ENCODE measurements at places on chromosomes 3 and 15. TPM values are rescaled to one million over a fixed set of nuclear protein-coding genes. Genes with fewer than 3 reads are reported as not detected.
A peak's percentile ranks its signal among the peaks of the same experiment; 100 is the strongest.

The GASK1A gene
- 1.8 TPM for total RNA-seq

GRCh38 chr15:80749589-80749988 is 29.6 kb upstream of the CEMIP start:
- peaks cover 10% of the 10 kb centered on the region for H3K36me3 ChIP-seq
- no peaks in the 10 kb centered on the region for H3K27me3 ChIP-seq

The CD80 gene
- under 0.01 TPM for total RNA-seq

DNA sequence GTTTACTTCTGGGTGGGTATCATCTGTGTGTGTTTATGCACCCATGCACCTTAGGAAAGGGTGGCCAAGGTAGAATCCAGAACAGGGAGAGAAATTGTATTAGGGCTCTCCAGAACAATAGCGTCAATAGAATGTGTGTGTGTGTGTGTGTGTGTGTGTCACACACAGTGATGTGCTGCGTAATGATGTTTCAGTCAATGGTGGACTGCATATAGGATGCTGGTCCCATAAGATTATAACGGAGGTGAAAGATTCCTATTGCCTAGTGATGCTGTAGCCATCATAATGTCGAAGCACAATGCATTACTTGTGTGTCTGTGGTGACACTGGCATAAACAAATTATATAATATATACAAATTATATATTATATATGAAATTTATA is 69.3 kb upstream of the PRR23C start:
- no peaks in the 10 kb centered on the region for H3K4me1 ChIP-seq
- no peaks in the 10 kb centered on the region for H3K36me3 ChIP-seq
- H3K27ac ChIP-seq = no peak overlapping the region
- no peak overlapping the region for H3K4me3 ChIP-seq
- no peaks in the 10 kb centered on the region for H3K27me3 ChIP-seq

- H3K27ac ChIP-seq = peak overlapping the region; percentile 4
- H3K4me1 ChIP-seq = peaks cover 22% of the 10 kb centered on the region
Observed at GRCh38 chr3:159882790-159883779, 105.5 kb upstream of the IL12A start.

DNA sequence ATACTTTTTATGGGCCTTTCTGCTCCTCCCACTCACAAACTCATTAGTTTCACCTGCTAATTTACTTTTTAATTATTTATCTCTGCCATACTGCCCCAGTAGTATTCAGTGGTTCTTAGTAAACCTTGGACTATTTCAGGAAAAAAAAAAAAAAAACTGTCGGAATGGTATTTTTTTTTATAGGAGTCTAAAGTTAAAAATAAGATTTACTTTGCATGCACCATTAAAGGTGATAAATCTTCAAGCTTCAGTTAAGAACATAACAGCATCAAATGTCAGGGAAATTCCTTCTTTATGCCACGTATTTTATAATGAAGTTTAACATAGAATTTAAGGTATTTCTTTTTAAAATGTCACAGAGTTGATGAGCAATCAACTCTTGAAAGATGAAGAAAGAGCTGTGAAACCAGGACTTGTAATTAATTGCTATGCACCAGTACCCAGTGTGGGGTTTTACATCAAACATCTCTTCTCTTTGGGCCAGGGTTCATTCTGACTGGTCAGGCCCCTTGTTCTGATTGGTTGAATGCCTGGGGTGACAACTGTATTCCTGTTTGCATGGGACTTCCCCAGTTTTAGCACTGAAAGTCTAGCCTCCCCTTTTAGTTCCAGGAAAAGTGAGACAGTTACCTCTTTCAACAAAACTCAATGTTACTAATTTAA is 40.3 kb upstream of the PTPRG start:
- no peak overlapping the region for H3K27ac ChIP-seq
- no peak overlapping the region for H3K4me3 ChIP-seq
- no peak for DNase-seq
- H3K36me3 ChIP-seq = no peaks in the 10 kb centered on the region

- no peaks in the 10 kb centered on the region for H3K36me3 ChIP-seq
- no peaks in the 10 kb centered on the region for H3K27me3 ChIP-seq
- DNase-seq = no peak
Observed at GRCh38 chr3:129315998-129316247, 37.3 kb downstream of the HMCES start.

DNA sequence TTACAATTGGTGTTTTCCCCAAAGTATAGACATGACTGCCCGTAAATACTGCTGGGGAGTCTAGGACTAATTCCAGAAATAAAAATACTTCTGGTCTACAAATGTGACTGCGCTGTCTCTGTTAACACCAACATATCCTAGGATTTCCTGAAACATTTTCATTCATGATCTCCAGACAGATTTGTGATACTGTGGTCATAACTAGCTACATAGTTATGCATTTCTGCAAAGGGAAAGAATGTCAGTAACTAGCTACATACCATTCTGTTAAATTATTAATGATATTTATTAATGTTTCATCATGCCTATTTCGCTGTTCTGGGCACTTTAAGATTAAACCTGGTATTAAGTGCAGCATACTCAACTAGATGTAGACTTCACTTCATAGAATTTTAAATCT is 33.3 kb downstream of the SETD5 start:
- H3K36me3 ChIP-seq = peaks cover 27% of the 10 kb centered on the region
- no peak for DNase-seq
- no peaks in the 10 kb centered on the region for H3K27me3 ChIP-seq
- no peaks in the 10 kb centered on the region for H3K4me1 ChIP-seq
- H3K27ac ChIP-seq = no peak overlapping the region

GRCh38 chr3:117836296-117836695 is 1126.7 kb downstream of the TUSC7 start:
- no peaks in the 10 kb centered on the region for H3K4me1 ChIP-seq
- H3K4me3 ChIP-seq = no peak overlapping the region
- no peak overlapping the region for H3K27ac ChIP-seq
- no peaks in the 10 kb centered on the region for H3K27me3 ChIP-seq
- H3K36me3 ChIP-seq = no peaks in the 10 kb centered on the region

GRCh38 chr15:68300115-68300940 is 22.8 kb downstream of the FEM1B start:
- no peak overlapping the region for H3K27ac ChIP-seq
- DNase-seq = no peak

GRCh38 chr3:177451864-177452830 is 254.9 kb upstream of the TBL1XR1 start:
- peak overlapping the region; percentile 38 for H3K27ac ChIP-seq
- H3K36me3 ChIP-seq = no peaks in the 10 kb centered on the region
- no peaks in the 10 kb centered on the region for H3K27me3 ChIP-seq
- peaks cover 2% of the 10 kb centered on the region for H3K4me1 ChIP-seq
- H3K4me3 ChIP-seq = no peak overlapping the region

GRCh38 chr3:46087871-46088270 is 60.6 kb upstream of the XCR1 start:
- no peak overlapping the region for H3K27ac ChIP-seq
- H3K4me1 ChIP-seq = peaks cover 10% of the 10 kb centered on the region
- H3K4me3 ChIP-seq = no peak overlapping the region
- DNase-seq = peak; percentile 22
- no peaks in the 10 kb centered on the region for H3K36me3 ChIP-seq
- H3K27me3 ChIP-seq = no peaks in the 10 kb centered on the region

DNA sequence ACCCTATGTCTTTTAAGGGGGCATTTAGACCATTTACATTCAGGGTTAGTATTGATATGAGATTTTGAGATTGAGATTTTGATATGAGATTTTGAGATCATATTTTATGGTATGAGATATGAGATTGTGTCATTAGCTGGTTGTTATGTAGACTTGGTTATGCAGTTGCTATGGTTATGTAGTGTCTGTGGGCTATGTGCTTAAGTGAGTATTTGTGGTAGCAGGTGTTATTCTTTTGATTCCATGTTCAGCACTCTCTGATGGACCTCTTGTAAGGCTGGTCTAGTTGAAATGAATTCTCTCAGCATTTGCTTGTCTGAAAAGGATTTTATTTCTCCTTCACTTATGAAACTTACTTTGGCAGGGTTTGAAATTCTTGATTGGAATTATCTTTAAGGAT is 225.4 kb downstream of the SATB1 start:
- H3K4me1 ChIP-seq = no peaks in the 10 kb centered on the region
- H3K36me3 ChIP-seq = no peaks in the 10 kb centered on the region
- no peaks in the 10 kb centered on the region for H3K27me3 ChIP-seq

The AKAP13 gene
- total RNA-seq = 68.4 TPM

DNA sequence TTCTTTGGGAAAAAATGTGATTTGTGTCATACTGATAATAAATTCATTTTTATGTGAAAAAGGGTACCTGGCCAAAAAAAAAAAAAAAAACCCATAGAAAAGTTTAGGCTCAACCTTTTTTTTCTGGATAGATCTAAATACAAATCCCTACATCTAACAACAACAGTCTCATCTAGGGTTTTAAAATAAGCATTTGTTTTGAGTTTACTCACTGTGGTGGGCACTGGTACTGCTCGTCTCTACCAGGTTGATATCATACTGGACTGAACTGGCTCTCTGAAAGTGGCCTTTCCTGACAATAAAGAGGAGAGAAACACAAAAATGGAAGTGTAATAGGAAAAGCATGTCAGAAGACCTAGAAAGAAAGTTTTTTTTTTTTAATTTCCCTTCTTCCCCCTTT is 52.0 kb downstream of the FBXO22 start:
- H3K27ac ChIP-seq = no peak overlapping the region
- no peaks in the 10 kb centered on the region for H3K27me3 ChIP-seq
- H3K36me3 ChIP-seq = no peaks in the 10 kb centered on the region

The SLC2A2 gene
- not detected for total RNA-seq

All from fibroblast of lung (primary cell).